Stimulated activated naive CD8-positive, alpha-beta T cell treated with anti-CD3 and anti-CD28 coated beads, Interleukin-15, amount 100 ng/mL, for 72 hours (primary cell): ENCODE measurements at places on chromosomes 5 and 9.

DNA sequence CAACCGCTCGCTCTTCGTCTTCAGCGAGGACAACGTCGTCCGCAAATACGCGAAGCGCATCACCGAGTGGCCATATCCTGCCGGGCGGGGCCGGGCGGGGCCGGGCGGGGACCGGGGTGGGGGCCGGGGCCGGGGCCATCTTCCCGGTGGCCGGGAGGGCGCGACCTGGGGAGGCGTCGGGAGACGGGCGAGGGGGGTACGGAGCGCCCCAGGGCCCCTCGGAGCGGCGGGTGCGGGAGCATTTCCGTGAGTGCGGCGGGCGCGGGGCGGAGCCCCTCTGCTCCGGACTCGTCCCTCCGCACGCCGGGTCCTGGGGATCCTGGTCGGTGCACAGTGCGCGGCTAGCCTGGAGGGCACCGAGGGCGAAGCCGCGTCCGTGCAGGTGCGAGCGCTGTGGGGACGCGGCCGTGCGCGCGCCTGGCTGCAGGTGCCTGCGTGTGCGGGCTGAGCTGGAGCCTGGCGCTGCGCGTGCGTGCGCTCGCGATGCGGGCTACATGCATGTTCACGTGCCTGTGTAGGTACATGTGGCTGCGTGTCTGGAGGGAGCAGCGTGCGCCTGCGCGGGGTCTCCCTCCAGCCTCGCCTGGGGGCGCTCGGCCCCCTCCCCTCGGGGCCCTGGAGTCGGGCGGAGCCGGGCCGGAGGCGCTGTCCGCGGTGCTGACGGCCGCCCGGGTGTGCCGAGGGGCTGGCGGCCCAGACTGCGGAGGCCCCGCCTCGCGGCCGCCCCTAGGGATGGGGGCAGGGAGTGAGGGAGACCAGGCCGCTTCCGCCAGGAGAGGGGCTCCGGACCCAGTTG lies 762 bp downstream of the CACNA1B start:
- peak; percentile 35 for DNase-seq

DNA sequence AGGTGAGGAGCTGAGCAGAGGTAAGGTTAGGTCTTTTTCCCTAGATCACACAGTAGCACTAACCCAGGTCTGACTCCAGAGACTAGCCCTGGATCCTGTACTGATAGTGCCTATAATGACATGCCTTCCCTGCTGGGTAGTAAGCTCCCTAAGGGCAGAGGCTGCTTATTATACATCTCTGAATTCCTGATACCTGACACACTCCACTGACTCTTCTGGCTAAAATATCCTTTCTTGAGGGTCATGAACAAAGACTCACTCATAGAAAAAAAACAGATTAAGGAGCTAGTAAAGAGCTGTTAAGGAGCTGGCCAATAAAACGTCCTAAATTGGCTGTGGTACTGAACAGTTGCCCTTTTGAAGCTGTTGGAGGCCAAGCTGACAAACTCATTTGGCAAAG lies 149.0 kb upstream of the ITGA1 start:
- DNase-seq = no peak

DNA sequence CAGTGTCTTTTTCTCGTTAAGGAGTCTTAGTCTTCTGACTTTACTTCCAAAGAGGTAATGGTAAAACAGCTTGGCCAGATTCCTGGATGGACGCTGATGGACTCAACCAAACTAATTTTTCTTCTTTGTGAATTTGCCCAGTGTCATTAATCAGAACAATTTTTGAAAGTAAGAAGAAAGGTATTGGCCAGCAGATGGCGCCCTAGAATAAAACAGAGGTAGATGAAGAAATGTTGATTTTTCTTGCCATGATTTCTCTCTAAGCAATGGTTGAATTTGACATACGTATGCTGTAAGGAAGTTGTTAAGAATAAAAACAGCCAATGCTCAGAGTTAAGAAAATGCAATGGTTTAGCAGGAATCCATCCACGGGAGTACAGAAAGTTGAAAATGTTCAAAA lies 500.0 kb downstream of the DIRAS2 start:
- peak; percentile 28 for DNase-seq

GRCh38 chr9:114341152-114341830 lies 11.6 kb downstream of the ORM2 start:
- no peak for DNase-seq

DNA sequence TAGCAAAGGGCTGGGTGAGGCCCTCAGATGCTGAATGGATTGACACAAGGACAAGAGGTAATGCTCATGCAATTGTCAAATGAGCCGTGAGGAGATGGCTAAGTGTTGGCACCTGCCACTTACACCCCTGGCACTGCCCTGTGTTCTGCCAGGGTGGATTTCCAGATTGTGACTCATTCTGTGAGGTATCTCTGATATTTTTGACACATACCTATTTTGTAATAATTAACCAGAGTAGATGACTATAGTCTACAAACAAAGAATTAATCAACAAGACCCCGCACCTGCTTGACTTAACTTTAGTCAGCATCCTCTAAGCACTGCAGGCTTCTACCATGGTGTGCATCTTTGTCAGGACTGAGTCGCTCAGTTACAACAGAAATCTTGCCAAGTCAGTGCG lies 200.8 kb downstream of the DIRAS2 start:
- no peak for DNase-seq

DNA sequence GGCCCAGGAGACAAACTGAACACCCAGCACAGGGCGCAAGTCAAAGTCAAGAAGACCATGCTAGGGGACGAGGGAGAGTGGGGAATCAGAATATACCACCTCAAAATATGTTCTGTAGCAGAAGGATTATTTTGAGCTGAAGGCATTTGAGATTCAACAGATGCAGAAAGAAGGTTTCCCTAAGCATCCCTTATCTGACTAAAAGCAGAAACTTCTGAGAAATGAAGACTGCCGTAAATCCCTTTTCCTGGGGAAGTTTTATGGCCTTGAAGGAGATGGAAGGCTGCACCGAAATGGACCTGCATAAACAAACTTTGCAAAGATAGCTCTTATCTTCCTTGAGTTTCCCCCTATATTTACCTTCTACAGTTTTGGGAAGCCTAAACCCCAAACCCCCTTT lies 72.8 kb downstream of the PTTG1 start:
- no peak for DNase-seq

- no peak for DNase-seq
Measured at GRCh38 chr5:149445739-149446369, 66.8 kb upstream of the IL17B start.

- DNase-seq = no peak
Measured at GRCh38 chr9:83639266-83639665, 16.3 kb downstream of the IDNK start.

DNA sequence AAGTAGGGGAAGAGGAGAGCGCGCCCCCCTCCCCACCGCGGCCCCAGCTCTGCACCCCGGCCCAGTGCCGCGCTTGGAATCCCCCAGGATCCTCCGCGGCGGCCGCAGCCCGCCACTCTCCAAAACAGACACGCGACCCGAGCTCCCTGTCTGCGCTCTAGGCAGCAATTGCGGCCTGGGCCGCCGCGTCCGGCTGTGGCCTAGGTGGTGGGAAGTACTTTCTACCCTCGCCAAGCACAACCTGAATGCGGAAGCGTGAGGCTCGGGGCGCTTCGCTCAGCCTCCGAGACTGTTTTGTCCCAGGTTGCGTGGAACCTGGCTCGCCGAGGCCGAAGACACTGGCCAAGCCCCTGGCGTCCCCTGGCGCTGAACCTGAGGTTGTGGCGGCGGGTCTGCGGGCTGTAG lies 3.3 kb upstream of the FOXB2 start:
- DNase-seq = no peak

DNA sequence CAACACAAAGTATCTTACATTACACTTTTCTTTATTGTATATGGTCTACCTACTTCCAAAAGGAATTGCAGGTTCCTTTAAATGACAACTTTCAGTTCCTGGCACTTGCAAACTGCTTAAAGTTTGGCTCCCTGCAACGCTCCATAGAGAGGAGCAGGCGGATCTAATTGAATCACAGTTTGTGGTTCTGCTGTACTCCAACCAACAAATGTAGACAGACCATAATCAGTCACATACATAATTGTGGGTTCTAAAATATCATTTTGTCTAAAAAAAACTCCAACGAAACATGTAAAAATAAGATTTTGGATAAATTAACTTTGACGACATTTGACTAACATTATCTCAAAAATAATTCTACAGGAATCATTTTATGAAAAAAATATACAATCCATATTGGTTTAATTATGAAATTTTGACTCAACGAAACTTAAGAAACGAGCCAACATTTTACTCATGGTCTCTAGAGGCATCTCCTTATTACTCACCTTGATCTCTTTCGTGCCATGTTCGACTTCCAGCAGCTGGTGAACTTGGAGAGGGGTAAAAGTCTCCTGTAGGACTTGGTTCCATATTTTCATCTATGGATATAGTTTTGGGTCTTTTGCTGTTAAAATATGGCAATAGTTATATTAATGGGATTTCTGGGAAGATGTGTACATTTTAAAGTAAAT lies 167.6 kb downstream of the NFIB start:
- DNase-seq = no peak

GRCh38 chr5:177606071-177607051 lies 6.4 kb downstream of the B4GALT7 start:
- no peak for DNase-seq

DNA sequence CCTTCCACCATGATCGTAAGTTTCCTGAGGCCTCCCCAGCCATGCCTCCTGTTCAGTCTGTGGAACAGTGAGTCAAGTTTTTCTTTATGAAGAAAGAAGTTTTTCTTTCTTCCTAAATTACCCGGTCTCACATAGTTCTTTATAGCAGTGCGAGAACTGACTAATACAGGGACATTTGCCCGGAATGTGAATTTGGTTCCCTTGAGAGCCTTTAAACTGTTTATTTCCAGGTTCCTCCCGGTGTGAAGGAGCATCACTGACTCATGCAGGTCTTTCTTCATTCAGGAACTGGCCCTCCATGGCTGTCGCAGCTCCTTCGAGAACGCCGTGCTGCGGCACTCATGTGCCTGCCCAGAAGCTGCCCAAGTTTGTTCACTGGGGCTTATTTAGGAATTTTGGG lies 87.7 kb downstream of the PTCH1 start:
- no peak for DNase-seq

DNA sequence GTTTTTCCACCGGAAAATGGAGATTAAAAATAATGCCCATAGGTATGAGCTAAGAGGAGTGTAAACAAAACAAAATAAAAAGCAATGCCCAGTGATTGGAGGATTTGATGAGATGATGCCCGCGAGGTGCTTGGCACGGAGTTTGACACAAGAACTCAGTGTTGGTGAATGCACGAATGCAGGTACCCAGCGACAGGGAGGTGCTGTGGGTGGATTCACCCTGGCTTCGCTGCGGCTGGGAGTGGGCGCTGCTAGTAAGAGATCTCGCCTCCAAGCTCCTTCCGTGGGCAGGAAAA lies 526 bp upstream of the STXBP1 start:
- DNase-seq = no peak

DNA sequence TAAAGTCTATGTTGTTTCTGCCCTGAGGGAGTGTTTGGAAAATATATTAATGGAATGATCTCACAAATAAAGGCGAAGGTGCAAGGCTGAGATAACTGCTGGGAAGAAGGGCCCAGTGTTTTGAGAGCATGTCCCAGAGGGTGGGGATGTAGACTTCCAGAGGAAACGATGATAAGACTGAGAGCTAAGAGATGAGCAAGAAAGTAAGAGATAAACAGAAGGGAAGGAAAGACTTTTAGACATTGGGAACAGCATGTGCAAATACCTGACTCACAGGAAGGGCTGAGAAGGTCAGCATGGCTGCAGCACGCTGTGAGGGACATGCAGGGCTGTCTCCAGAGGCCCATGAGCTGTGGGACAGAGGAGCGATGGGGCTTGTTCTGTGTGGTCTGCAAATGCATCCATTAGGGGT lies 19.9 kb upstream of the ADRB2 start:
- no peak for DNase-seq

DNA sequence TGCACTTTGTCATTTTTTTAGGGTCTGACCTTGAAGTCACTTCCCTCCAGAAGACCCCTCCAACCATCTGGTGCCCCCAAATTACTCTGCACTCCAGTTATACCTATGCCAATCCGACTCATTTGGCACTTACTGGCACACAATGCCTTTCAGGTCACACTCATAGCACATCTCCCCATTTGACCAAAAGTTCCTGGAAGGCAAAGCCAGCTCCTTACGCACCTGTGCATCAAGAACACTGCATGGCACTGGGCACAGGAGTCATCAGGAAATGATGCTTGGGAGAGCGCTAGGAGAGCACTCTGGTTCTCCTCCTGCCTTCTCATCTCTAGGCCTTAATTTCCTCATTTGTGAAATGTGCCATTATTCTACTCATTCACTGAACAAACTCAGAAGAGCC lies 2.9 kb downstream of the TNIP1 start:
- no peak for DNase-seq

DNA sequence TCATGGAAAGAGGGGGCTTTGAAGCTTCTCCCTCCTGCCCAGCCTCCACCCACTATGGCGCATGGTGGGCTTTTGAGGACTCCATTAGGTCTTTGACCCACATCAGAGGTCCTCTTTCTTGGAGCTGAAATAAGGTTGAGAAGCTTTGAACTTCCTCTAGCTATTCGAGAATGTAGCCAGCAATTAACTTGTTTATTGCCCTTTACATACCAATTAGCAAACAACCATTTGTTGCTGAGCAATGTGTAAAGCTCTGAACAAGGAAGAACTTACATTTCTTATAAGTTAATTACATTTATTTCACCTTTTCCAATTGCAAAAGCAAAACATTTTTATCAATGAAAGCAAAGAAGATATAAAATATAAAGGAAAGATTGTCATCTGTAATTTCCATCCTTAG lies 30.5 kb upstream of the FOXB2 start:
- DNase-seq = no peak
